ENCODE measurements at places on chromosomes 11 and 22.

GRCh38 chr11:3205261-3206155, 13.1 kb downstream of the MRGPRG start:
- DNase-seq = no peak

GRCh38 chr22:25742918-25743708, 1.1 kb downstream of the MYO18B start:
- DNase-seq = no peak

GRCh38 chr22:41445129-41446056, 1.2 kb downstream of the TOB2 start:
- no peak for DNase-seq

- DNase-seq = no peak
These were observed 12.6 kb downstream of the ZNF143 start for GRCh38 chr11:9473408-9473807.

- no peak for DNase-seq
These were observed 1458.6 kb downstream of the BRD1 start for GRCh38 chr22:48368975-48369525.

DNA sequence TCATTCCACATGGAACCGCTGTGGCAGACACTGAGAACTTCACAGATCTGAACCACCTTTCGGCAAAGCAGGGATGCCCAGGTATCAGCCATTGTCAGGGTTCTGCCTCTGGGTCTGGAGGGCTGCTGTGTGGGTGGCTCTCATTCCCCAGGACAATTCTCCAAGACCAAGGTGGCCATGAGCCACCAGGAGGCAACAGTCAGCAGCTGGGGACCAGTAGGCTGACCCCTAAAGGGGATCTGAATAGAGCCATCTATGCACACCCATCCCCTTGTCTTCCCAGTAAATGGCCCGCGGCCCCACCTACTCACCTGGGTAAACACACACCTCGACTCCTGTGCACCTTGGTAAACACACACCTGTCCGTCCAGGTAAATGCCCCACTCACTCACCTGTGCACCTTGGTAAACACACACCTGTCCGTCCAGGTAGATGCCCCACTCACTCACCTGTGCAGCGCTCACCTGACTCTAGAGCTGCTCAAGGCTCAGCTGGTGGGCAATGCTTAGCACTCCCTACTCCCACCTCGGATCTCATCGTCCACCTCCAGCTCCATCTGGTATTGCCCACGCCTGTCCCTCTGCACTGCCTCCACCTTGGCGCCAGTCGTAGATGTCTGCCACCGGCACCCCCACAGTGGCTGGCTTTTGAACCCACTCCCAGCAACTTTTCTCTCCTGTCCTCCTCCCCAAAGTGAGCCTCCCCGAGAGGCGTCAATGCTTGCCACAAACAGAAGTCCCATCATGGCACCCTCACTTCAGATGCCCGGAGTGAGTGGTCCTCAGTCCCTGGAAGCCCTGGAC, 10.2 kb downstream of the SLC25A1 start:
- no peak for DNase-seq

DNA sequence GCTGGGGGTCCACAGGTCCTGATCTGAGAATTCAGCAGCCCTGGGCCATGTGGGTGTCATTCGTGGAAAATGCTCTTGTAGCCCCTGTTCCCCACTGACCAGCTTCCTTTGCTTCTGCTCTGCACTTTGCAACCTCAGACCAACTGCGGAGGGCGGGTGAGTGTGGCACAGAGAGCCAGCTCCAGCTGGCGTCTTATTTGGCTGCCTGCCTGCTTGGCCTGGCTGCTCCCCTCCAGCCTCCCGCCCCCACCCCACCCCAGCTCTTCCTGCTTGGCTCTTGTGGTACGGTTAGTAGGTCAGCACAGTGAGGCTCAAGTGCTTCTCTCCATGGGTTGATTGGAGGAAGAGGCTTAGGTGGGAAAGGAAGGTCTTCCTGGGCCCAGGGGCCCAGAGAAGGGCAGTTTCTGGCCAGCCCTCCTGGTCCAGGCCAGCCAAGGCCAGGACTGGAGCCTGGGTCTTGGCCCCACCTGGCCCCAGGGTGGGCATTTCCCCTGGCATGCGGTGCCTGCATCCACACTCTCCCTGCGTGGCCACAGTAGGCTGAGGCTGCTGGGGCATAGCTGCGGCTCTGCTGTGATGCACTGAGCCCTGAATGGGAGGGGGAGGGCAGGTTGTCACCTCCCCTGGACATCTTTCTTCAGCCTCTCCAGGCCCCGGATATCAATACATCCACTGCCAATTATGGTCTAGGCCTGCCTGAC, 26.5 kb downstream of the MYO7A start:
- DNase-seq = no peak

DNA sequence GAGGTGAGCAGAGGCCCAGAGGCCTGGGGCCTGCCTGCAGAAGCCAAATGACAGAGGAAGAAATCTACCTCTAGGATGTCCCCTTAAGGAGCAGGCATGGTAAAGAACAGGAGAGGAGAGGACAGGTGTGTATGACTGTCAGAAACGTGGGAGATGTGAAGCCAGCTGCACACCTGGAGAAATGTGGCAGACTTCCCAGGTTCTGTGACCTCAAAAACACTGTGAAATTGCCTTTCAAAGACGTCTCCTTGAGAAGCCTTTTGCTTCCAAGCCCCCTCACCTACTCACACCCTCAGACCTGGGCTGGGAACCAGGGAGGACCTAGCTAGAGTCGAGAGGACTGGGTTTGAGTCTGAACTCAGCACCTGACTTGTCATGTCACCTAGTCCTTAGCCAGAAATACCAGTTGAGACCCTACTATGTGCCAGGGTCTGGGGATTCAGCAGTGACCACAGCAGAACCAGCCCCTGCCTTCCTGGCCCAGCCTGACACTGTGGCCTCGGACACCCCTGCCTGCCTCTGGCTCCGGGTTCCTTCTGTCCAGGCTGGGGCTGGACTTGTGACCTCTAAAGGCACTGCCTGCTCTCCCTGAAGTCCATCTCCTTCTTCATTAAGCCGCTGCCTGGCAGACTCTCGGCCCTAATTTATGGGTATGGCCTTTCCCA, 5.6 kb downstream of the TPBGL start:
- no peak for DNase-seq

DNA sequence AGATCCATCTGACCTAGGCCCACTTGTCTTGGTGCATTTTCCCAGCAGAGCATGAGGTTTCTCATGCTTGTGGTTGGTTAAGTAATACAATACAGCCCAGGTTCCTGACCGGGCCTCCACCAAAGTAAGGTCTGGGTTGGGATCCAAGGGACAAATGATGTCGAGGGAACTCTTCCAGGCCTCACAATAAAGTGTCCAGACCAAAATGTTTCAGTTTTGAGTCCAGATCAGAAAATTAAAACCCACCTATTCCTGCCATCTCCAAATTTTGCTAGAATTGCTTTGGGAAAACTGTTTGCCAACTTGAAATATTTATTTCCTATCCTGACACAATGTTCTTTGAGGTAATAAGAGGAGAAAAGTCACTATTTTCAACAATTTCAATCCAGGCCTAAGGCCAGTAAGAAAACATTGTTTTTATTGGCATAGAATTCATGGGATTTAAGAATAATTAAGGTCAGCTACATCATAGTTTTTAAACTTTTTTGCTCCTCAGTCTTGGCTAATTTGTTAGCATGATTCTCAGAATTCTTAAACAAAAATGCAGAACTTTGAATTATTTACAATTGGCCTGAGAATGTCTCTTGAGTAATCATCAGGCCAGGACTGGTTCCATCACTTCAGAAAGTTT, 51.4 kb downstream of the ME3 start:
- DNase-seq = no peak

DNA sequence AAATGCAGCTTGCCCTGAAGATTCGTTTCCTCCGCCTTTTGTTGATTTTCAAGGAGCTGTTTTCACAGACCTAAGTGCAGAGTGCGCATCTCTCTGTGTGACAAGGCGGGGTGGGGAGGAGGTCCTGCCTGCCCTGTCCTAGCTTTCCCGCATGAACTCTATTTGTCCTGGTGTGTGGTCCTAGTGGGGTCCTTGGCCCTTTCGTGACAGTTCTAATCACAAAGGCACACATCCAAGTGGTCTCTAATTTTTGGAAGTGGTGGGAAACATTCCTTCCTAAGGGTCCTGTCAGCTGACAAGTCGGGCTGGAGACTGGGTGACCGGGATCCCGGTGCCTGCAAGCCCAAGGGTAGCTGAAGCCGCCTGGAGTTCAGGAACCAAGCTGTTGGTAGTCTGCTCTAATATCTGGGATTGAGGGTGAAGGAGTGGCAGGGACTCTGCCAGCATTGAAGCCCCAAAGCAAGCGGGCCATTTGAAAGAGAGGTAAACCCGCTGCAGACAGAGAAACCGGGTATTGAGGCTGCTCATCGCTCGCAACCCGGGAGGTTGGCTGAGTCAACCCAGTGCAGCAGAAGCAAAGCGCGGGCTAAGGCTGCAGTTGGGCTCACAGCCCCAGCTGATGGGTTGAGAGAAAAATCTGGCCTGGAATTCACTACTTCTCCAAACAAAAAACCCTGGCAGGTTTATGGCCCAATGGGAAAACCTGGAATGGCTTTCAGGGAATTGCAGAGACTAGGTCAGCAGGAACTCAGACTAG, 28.1 kb upstream of the FBXO3 start:
- no peak for DNase-seq

DNA sequence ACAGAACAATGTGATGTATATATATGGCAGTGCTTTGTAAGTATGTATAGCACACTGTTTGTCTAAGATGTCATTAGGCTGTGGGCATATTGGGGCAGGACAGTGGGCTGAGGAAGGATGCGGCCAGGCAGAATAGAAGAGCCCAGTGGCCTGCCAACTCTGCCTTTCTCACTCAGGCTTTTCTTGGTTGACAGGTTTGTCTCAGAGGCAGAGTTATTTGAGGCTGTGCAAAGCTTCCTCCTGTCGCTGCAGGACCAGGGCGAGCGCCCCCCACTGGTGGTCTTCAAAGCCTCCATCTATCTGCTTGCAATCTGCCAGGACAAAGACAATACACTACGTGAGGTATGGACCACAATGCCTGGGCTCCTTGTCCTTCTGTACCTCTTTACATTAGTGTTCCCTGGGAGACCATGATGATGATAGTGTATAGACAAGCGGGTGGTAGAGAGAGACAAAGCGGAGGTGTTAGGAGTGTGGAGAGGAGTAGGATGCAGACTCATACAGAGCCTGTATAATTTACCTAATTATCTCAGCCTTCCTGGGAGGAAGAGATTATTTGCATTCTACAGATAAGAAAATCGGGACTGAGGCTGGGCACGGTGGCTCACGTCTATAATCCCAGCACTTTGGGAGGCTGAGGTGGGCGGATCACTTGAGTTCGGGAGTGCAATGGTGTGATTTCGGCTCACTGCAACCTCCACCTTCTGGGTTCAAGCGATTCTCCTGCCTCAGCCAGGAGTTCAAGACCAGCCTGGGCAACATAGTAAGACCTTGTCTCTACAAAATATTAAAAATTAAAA, 37.3 kb upstream of the CCDC134 start:
- DNase-seq = no peak

GRCh38 chr22:19659805-19660345, 54.4 kb upstream of the SEPTIN5 start:
- DNase-seq = no peak

DNA sequence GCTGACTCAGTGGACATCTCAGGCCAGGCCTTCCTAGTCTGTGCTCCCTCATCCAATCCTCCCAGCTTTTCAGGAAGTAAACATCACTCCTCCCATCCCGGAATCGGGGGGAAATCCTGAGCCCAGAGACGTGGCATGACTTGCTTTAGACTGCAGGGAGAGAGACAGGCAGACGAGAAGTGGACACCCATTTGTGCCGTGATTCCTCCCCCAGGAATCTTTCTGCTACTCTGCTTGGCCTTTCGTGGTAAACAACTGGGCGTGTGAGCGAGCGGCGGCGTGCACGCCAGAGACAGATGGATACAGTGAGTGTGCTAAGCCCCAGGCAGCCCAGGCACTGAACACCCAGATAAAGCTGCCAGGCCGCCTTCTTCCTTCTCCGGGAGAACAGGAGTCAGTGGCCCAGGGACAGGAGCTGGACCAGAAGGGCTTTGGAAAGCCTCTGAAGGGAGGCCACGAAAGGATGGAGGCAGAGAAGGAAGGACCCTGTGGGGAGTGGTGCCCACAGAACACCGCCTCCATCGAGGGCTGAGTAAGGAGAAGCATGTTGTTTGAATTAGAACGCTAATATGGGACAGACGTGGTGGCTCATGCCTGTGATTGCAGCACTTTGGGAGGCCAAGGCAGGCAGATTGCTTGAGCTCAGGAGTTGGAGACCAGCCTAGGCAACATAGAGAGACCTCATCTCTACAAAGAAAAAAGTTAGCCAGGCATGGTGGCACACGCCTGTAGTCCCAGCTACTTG, 53.0 kb upstream of the PRR5 start:
- no peak for DNase-seq

GRCh38 chr11:95156916-95157541, 67.4 kb downstream of the ENDOD1 start:
- no peak for DNase-seq

- DNase-seq = no peak
These were observed 16.0 kb upstream of the SHISAL1 start for GRCh38 chr22:44328762-44329161.

DNA sequence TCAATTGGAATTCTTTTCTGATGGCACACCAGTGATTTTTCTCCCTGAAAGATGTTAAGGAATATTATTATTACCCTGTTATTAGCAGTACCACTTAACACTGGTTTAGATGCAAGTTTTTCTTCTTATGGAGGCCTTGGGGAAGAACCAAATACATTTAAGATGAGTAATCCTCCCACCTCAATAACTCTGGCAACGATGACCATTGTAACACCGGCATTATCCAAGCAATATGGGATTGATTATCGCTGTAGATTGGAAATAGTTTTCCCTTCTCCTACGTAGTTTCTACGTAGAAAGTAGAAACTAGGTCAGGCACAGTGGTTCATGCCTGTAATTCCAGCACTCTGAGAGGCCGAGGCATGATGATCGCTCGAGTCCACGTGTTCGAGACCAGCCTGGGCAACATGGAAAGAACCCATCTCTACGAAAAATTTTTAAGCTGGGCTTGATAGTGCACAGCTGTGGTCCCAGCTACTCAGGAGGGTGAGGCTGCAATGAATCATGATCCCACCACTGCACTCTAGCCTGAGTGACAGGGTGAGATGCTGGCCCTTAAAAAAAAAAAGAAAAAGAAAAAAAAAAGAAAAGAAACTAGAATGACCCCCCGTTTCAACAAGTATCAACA, 45.5 kb downstream of the PACSIN2 start:
- no peak for DNase-seq

GRCh38 chr11:87369888-87370287, 332.2 kb downstream of the TMEM135 start:
- no peak for DNase-seq

GRCh38 chr22:42623756-42624441, 9.2 kb upstream of the POLDIP3 start:
- no peak for DNase-seq

- DNase-seq = no peak
These were observed 773 bp upstream of the PATL1 start for GRCh38 chr11:59669611-59670009.

GRCh38 chr11:77548552-77549445, 41.0 kb upstream of the AQP11 start:
- DNase-seq = no peak

DNA sequence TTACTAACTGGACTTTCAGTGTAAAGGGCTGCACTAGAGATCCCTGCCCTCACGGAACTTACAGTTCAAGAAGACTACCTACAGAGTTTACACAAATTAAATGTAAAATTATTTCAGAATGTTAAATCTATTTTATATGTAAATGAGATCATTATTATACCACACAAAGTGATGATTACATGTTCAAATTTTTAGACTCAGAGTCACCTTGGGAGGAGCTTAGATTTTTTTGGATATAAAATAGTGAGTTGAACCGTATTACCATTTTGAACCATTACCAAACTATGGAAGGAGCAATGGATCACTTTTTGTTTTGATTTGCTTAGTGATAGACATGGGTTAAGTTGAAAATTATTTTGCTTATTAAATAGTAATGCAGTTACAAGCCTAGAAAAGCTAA, 1.6 kb downstream of the IPO7 start:
- no peak for DNase-seq

All from cortex of kidney (tissue), 1 donor.